ENCODE measurements at places on chromosomes 2 and 18.

DNA sequence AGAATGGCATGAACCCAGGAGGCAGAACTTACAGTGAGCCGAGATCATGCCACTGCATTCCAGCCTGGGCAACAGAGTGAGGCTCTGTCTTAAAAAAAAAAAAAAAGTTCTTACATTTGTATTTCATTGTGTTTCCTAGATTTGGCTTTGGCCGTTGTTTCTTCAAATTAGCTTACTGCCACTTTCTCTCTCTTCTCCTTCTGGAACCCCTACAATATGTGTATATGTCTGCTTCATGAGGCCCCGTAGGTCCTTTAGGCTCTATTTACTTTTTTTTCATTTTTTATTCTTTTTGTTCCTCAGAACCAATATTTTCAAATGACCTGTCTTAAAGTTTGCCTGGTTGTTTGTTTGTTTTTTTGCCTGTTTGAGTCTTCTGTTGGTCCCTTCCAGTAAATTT is 41.2 kb downstream of the RMDN2 start:
- DNase-seq: no peak

DNA sequence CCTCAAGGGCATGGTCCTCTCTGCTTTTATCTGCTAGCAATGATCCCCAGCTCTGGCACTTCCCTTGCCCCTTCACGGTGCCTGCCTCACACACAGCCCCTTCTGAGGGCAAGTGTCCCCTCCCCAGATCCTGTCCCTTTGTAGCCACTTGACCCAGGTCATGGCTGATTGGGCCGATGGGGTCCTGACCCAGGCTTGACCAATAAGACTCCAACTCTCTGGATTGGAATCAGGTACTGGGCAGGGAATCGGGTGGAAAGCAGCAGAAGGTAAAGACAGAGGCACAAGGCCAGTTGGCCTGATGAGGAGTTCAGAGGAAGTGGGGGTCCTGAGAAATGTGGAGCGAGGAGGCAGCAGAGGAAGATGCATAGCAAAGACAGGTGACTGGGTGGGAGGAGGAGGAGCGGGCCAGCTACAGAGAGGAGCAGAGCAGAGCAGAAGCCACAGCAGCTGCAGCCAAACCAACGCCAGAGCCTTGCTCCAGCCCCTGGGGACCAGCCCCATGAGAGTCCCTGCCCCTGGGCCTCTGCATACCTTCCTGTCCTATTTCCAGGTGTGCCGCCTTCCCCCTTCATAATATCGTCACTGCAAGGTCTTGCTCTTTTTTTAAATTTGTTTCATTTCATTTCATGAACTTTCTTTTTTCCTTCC is 39.1 kb downstream of the CAPN13 start:
- no peak for DNase-seq

DNA sequence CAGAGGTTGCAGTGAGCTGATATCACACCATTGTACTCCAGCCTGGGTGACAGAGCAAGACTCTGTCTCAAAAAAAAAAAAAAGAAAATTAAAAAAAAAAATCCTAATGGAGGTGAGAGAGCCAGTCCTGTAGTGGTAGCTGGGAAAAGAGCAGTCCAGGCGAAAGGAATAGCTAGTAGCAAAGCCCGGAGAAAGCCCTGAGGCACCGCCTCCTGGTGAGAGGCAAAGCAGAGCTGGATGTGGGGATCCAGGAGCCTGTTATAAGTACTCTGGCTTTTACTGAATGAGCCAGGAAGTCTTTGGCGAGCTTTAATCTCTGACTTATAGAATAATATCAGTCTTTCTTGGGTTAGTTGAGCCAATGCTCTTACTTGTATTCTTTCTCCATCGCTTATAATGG is 6.6 kb upstream of the KLHL23 start:
- DNase-seq: no peak

DNA sequence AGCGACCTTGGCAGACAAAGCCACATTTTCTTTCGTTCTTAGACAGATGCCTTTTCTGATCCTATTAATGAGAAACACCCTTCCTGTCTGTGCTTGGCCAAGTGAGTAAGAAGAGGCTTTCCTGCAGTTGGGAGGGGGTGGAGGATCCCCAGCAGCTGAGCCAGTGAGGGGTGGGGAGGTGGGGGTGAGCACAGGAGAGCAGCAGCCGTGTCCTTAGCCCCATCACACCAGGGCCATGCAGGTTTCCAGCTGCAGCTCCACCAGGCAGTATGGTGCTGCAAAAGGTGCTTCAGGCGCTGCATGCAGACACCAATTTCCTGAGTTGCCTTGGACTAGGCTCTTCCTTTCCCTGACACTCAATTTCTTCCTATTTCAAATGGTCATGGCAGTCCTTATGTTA is 123.3 kb upstream of the SIX2 start:
- no peak for DNase-seq

DNA sequence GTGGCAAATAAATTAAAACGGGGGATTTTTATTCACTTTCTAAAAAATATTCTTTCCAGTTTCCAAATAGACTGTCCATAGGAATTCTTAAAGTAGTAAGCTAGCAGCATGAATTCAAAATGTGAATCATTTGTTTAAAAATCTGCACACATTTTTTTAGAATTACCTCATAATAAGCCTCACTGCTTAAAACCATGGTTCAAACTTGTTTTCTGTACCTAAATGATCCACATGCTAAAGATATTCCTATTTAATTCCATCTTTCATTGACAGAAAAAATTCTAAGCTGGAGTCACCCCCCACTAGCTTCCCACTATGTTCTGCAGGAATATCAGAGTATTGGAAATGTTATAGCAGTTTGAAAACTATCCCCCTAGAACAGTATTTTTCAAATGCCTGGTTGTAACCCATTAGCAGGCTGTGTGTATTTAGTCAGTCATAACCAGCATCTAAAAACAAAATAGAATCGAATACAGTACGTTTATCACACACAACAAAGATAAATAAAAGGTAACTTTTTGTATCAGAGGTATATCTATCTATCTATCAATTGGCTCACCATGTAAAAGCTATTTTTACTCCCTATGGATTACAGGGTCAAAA is 11.2 kb upstream of the IKZF2 start:
- DNase-seq: no peak

GRCh38 chr2:25081237-25081790 is 39.4 kb downstream of the EFR3B start:
- no peak for DNase-seq
